ENCODE measurements at places on chromosomes 6 and 20.

DNA sequence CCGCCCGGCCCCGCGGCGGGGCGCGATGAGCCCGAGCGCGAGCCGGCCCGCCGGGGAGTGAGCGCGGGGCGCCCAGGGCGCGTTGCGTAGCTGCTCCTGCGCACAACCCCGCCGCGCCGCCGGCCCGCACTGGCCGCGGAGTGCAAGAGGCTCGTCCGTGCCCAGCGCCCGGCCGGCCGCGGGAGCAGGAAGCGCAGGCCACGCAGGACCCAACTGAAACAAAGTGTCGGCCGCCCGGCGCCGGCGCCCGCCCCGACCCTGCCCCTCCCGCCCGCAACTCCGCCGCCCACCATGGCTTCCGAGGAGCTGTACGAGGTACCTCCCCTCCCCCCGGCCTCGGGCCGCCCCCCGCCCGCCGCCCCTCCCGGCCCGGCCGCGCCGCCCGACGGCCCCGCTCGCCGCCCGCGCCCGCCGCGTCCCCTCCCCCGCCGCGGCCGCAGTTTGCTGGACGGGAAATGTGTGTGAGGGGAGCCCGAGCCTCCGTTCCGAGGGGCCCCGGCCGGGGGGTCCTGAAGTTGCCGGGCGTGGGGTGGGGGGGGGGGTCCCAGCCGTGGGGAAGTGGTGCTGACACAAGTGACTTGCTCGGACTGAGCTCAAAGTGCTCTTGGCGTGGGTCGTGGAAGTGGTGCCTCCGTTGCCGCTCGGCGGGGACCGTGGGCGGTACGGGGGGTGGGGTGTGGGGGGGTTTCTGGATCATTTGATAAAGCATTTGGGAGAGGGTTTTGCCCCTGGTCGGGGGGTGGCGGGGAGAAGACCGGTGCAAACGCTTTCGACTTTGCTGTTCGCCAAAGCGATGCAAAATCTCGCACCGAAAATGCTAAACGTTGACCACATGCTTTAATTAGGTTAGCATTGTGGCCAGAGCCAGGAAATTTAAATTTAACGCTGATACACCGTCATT, 539 bp downstream of the CDYL start:
- peak; percentile 80 for DNase-seq

GRCh38 chr6:103886951-103887350, 972.8 kb downstream of the HACE1 start:
- DNase-seq: no peak

DNA sequence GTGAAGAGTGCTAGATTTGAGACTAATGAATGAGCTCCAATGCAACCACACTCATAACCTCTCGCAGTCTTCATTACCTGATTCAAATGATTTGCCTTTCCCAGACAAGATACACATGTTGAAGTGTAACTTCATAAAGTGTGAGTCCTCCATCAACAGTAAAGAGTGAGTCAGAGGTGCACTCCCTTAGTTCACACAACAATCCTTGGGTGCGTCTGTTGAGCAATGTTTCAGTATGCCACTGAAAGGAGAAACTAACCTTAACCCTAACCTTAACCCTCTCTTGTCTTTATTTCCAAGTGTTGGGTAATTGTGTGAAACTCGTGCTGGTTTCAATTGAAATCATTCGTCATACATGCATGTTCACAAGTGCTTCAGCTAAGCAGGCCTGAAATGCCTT, 21.0 kb upstream of the RIN2 start:
- peak; percentile 28 for DNase-seq

- DNase-seq: no peak
Measured at GRCh38 chr6:73182021-73182607, 43.2 kb downstream of the KHDC1L start.

- no peak for DNase-seq
Measured at GRCh38 chr6:52143551-52143950, 42.6 kb upstream of the IL17A start.

- peak; percentile 41 for DNase-seq
Measured at GRCh38 chr20:63782051-63782471, 42.5 kb downstream of the SLC2A4RG start.

- DNase-seq: no peak
Measured at GRCh38 chr6:23783901-23784300, 342.1 kb upstream of the NRSN1 start.

DNA sequence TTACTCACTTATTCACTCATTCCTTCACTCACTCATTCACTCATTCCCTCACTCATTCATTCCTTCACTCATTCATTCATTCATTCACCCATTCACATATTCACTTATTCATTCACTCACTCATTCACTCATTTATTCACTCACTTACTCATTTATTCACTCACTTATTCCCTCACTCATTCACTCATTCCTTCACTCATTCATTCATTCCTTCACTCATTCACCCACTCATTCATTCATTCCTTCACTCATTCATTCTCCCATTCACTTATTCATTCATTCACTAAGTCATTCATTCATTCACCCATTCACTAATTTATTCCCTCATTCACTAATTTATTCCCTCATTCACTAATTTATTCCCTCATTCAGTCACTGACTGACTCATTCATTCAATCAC, 127.6 kb downstream of the EDN3 start:
- no peak for DNase-seq

- DNase-seq: no peak
Measured at GRCh38 chr6:119257726-119258125, 91.8 kb downstream of the MAN1A1 start.

GRCh38 chr6:126060400-126060799, 74.1 kb downstream of the TRMT11 start:
- no peak for DNase-seq

DNA sequence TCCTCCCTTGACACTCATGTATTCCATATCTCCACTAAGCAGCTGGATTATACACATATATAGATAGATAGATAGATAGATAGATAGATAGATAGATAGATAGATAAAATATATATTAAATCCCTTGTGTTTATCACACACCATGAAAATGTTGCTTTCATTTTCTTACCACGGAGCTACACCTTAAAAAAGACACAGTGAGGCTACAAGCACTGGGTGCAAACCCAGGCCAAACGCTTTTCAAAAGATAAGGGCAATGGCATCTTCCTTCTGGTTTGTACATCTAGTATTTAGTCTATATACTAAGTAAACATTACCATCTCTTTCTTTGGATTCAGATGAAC, 377.1 kb downstream of the ESR1 start:
- no peak for DNase-seq

- no peak for DNase-seq
Measured at GRCh38 chr6:122571888-122572287, 38.3 kb upstream of the PKIB start.

GRCh38 chr20:137668-138490, 4.5 kb upstream of the DEFB126 start:
- no peak for DNase-seq

- DNase-seq: no peak
Measured at GRCh38 chr6:166785131-166785530, 158.1 kb upstream of the RPS6KA2 start.

DNA sequence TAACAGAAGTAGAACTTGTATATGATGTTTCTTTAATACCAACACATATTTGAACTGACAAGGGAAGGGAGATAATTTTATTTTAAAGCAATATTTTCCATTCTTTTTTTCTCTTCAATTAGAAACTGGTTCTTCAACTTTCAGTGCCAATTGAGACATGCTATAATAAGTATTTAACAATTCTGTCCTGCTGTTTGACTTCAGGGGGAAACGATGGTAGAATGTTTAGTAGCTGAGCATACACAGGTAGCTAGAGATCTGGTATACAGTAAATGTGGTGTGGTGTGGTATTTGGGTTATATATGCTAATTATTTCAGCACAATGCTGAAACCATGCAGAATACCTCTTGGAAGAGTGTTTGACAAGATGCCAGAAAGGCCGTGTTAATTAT, 156.9 kb downstream of the ARID1B start:
- no peak for DNase-seq

DNA sequence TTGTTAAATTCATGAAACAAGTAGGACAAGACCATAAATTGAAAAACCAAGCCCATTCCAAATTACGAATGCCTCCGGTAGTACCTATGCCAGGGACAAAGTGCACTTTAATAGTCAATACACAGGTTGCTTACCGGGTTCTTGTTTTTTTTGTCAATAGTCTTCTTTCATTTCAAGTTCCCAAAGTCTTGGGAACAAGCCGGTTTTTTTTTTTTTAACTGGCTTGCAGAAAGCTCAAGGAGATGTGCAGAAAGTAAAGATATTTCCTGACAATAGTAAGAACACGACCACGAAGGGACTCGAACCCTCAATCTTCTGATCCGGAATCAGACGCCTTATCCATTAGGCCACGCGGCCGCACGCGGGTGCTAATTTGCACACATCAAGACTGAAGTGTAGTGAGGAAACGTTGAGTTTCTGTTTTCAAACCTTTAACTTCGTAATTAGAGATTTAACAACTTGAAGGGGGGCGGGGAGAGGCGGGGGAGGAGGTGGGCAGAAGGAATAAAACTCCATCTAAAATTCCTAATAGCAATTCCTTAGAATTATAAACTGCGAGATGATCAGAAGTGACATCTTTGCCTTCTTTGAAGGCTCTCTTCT, 181.0 kb downstream of the TRIM27 start:
- DNase-seq: peak; percentile 17

- no peak for DNase-seq
Measured at GRCh38 chr6:170523256-170524171, 29.6 kb downstream of the PSMB1 start.

- DNase-seq: no peak
Measured at GRCh38 chr6:26231006-26231587, 133.9 kb upstream of the BTN3A2 start.

DNA sequence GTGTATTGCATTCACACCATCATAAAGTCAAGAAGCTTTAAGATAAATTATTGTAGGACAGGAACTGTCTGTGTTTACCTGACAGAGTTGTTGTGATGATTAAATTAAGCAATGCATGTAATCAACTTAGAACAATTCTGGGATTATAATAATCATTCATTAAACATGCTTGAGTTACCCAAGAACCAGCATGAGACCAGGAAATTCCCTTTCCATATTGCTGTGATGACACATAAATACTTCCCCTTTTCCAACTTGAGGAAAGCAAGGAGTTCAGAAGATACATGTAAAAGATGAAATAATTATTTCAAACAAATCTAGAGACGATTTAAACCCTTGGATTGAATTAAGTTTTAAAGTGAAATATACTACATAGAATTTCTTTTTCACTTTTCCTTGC, 404.4 kb downstream of the GJA1 start:
- DNase-seq: peak; percentile 34

DNA sequence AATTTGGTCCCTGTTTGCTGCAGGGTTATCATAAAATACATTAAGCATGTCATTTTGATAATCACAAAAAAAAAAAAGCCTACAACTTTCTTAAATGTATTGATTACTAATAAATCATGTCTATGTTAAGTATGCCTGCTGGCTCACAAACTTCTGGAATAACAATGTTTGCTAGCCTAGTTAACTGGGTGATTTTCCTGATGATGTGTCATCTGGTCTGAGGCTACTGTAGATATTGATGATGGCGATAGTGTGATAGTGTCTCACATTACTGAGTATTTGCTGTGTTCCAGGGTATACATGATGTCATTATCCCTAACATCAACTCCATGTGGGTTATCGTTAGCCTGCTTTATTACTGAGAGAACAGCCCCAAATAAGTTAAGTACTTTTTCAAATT, 86.2 kb upstream of the VSTM2L start:
- DNase-seq: no peak

DNA sequence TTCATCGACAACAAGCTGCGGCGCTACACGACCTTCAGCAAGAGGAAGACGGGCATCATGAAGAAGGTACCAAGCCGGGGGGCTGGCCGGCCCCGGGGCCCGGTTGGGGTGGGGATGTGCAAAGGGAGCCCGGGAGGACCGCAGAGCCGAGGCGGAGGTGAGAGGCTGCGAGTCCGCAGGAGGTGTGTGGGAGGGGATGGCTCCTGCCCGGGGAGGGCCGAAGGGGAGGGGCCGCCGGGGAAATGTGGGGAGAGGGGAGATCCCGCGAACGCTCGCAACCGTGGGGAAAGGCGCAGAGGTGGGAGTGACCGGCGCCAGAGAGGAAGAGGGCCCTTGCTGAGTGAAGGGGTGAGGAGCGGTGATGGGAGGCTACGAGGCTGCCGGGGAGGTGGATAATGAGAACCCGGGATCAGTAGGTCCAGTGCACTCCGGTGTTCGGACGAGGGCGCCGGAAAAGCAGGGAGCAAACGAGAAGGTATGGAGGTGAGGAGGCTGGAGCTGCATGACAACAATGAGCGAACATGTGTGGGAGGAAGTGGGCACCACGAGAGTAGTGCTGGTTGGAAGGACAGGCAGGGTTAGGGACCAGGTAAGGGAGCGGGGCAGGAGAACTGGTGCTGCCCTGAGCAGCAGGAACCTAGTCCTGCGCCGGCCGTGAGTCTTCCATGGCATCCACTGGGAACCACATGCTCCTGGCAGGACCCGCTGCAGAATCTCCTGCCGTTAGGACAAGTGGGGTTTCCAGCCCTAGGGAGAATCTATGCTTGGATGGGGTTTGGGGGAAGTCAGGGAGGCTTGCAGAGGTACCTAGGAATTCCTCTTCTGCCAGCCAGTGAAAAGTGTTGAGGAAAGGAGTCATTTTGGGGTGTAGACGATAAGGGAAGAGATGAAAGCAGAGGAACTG, 1.3 kb downstream of the SRF start:
- peak; percentile 50 for DNase-seq

DNA sequence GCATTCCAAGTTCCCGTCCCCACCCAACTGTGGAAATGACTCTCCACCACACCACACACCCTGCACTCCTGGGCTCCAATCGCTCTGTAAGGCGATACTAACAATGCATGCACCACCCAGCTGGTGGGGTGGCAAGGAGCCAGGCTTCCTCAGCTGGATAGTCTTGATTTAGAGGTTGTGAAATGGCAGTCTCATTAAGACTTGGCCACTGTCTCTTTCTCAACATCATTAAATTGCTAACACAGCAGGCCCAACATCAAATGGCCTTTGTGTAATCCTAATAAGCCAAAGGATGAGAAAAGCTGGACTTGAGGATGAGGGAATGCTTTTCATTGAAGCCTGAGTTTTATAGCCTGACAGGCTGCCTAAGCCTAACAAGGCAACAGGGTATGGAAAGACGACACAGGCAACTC, 223.7 kb downstream of the GMDS start:
- DNase-seq: no peak

DNA sequence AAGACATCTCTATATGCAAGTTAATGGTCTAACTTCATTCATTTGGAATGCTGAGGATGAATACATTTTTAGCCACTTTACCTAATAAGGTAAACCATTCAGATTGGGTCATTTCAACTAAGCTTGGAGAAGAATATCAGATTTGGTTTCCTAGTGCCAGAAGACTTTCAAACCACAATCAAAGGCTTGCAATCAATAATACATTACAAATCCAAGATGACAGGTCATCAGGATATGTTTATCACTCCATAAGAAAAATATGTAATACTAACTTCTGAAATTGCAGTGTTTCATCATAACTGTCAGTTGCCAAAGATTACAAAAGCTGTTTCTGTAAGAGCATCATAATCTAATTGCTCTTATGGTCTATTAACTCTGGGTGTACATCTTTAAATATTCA, 654.0 kb downstream of the COL12A1 start:
- no peak for DNase-seq

DNA sequence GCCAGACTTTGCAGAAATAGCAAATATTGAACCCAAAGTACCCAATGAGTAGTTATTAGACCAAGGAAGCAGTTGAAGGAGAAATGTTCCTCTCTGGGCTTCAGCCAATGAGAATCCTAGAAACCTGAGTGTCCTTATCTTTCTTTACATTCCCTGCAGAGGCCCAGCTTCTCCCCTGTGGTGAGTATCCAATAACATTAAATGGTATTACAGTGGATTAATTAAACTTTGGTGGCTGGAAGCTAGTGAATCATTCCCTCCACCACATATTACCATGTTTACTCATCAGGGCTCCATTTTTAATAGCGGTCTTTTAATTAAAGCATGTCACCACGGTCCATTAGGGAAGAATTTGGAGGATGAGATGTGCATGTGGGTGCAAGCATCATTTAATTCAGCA, 74.0 kb downstream of the UNC5CL start:
- DNase-seq: no peak

Measured in trophoblast cell (in vitro differentiated cells and primary cell).